Kasumi-1 (cell line): ENCODE measurements at places on chromosomes 6 and 20.

- DNase-seq: no peak
Measured at GRCh38 chr6:33950472-33950881, 146.7 kb upstream of the MLN start.

DNA sequence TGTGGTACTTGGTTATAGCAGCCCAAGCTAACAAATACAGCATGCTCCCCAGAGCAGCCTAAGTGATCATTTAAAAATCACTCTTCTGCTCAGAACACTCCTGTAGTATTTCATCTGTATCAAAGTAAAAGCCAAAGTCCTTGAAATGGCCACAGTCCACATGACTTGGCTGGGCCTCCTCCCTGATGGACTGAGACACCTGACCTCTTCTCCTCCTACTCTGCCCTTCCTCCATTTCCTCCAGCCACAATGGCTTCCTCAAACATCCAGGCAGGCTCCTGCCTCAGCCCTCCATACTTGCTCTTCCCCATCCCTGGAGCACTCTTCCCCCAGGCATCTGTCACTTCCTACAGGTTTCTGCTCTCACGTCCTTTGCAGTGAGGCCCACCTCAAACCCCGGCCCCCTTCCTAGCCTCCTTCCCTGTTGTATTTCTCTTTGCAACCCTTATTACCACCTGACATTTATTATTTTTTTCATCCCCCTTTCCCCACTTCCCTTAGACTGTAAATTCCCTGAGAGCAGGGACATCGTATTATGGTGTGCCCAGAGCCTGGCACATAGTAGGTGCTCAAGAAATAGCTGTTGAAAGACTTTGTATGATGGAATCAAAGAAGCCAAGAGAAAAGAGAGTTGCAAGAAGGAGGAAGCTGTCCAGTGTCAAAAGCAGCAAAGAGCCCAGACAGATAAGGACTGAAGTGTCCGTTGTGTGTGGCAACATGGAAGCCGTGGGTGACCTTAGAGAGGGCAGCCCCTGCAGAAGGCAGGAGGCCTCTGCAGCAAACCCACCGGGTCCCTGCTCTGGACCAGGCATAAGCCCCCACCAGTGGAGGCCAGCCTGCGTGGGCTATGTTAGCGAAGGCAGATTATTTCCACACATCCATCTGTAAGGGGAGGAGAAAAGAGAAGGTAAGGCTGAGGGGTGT is 87.5 kb downstream of the TRERF1 start:
- no peak for DNase-seq

GRCh38 chr20:60977901-60978300 is 274.2 kb upstream of the CDH4 start:
- no peak for DNase-seq

GRCh38 chr20:48972816-48973215 is 51.3 kb downstream of the ARFGEF2 start:
- no peak for DNase-seq

DNA sequence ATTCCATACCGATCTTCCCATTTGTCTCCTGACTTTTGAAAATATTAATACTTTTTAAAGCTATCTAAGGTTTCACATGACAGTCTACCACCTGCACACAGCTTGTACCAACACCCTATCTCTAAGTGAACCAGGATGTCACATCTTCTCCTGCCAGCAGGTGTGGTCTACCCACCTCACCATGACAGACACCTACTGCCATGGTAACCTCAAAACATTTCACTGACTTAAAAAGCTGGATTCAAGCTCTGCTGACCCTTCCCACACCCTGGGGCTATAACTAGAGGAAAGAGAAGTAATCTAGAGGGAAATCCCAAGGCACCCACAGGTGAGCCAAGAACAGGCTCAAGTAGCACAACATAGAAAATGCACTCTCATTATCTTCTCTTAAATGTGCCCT is 1.2 kb downstream of the SLC17A3 start:
- DNase-seq: no peak

GRCh38 chr6:131372535-131372934 is 200.5 kb upstream of the ARG1 start:
- no peak for DNase-seq

DNA sequence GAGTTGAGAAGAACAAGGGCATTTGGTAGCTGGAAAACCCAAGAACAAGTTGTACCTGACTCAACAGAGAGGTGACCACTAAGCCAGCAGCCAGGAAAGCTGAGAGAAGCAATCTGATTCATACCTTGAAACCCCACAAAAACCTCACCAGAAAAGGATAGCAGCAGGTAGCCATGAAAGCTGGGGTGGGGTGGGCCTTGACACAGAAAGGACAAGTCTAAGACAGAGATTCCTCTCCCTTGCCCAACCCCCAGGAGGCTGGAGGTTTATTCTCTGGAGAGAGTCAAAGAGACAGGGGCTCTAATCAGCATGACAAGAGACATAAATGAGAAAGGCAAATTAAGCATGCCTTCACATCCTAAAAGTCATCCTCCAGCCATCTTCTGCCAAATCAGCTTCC is 151.7 kb upstream of the DST start:
- DNase-seq: no peak
